Ovary (tissue), 10 donors: ENCODE measurements at places on chromosomes 3 and 15. TPM values are rescaled to one million over a fixed set of nuclear protein-coding genes. Genes with fewer than 3 reads are reported as not detected.
A peak's percentile ranks its signal among the peaks of the same experiment; 100 is the strongest.

DNA sequence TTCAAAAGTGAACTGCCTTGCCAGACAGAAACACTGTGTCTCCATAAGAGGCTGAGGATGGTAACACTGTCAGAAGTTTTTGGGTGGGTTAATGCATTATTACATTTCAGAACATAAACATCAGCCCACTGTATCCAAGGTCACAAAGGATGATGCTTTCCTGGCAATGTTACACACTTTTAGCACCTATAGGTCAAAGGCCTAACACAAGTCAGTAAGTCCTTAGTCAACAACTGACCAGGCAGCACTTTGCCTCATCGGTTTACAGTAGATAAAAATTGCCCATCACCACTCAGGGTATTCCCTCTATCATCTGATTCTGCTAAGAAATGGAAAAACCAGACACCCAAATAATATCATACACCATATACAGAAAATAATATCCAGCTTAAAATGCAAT, 98.4 kb downstream of the CTNNB1 start:
- H3K27me3 ChIP-seq, result no peaks in the 10 kb centered on the region
- no peaks in the 10 kb centered on the region for H3K4me1 ChIP-seq
- DNase-seq, result no peak
- H3K4me3 ChIP-seq, result no peak overlapping the region
- H3K36me3 ChIP-seq, result no peaks in the 10 kb centered on the region
- no peak overlapping the region for H3K27ac ChIP-seq

DNA sequence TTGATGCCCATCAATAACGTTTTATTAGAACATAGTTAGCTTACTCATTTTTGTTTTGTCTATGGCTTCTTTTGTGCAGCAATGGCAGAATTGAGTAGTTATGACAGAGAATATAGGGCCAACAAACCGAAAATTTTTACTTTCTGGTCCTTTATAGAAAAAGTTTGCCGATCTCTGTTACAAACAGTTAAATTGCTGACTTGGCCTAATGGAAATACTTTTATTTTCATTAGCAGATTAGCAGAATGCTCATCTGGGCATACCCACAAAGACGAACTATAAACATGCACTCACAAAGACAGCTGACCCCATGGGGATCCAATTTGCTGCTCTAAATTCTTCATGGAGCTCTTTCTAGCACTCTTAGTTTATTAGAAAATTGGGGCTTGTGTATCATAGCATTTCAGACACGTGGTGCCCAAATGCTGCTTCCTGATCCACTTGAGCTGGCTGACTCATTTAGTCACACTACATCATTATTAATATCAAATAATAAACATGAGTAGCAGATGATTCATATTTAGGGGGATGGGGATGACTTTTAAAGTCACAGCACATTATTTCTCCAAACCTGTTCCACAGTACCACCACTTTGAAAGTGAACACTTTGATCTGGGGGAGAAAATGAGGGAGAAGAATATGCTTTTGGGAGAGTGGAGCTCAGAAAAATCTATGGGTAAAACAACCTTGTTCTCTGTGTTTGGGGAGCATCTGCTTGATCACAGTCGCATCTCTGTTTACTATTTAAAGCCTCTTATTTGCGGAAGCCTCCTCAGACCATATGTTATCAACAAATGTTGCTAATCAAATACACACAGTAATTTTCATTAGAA, 228.1 kb upstream of the FEZF2 start:
- H3K27me3 ChIP-seq, result no peaks in the 10 kb centered on the region
- H3K27ac ChIP-seq, result no peak overlapping the region
- H3K36me3 ChIP-seq, result no peaks in the 10 kb centered on the region
- no peaks in the 10 kb centered on the region for H3K4me1 ChIP-seq
- no peak overlapping the region for H3K4me3 ChIP-seq

DNA sequence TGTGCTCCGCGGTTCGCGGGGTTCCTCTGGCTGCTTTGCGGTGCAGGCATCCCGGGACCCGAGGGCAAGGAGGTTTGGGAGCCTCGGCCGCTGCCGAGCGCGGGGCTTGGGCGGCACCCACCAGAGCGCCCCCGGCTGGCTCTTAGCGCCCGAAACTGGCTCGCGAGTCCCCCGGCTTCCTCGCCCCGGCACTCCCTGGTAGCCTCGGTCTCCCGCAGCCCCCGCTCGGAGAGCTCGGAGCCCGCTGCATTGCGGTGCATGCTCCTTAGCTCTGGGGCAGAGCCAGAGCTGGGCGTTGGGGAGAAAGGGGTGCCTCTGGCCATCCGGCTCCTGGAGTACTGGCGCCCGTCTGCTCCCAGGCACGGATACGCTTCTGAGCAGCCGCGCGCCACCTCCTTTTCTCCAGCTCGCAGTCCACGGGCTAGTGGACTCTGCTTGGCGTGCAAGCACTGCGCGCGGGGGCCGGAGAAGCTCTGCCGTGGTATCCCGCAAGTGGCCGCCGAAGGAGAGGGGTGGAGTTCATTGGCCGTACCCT, 753 bp downstream of the EPHB1 start:
- peaks cover 2% of the 10 kb centered on the region for H3K4me1 ChIP-seq
- no peaks in the 10 kb centered on the region for H3K36me3 ChIP-seq
- H3K27me3 ChIP-seq, result no peaks in the 10 kb centered on the region
- H3K27ac ChIP-seq, result no peak overlapping the region
- no peak for DNase-seq
- H3K4me3 ChIP-seq, result peak overlapping the region; percentile 44

GRCh38 chr3:160829486-160830009, 73.5 kb downstream of the PPM1L start:
- no peaks in the 10 kb centered on the region for H3K4me1 ChIP-seq
- H3K27me3 ChIP-seq, result no peaks in the 10 kb centered on the region
- no peak for DNase-seq
- H3K4me3 ChIP-seq, result no peak overlapping the region
- no peaks in the 10 kb centered on the region for H3K36me3 ChIP-seq
- no peak overlapping the region for H3K27ac ChIP-seq

- H3K4me1 ChIP-seq, result no peaks in the 10 kb centered on the region
- no peak overlapping the region for H3K27ac ChIP-seq
- H3K4me3 ChIP-seq, result no peak overlapping the region
- no peaks in the 10 kb centered on the region for H3K36me3 ChIP-seq
- no peaks in the 10 kb centered on the region for H3K27me3 ChIP-seq
Measured at GRCh38 chr3:21515417-21515816, 235.6 kb downstream of the ZNF385D start.

DNA sequence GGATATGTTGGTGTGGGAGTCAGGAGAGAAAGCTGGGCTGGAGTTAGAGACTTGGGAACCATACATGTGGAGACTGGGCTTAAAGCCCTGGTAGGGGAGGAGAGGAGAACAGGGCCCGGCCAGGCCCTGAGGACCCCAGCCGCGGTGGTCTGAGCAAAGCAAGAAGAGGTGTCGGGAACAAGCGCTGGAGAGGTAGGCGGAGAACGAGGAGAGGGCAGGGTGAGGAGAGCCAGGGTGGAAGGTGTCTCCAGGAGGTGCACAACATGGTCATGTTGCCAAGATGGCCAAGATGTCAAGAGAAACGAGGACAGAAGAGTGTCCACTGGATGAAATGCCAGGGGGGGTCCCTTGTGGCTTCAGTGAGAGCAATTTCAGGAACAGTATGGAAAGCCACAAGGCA, 5.5 kb downstream of the CHAC1 start:
- peaks cover under 1% of the 10 kb centered on the region for H3K4me1 ChIP-seq
- DNase-seq, result no peak
- H3K4me3 ChIP-seq, result no peak overlapping the region
- no peaks in the 10 kb centered on the region for H3K27me3 ChIP-seq
- no peaks in the 10 kb centered on the region for H3K36me3 ChIP-seq

DNA sequence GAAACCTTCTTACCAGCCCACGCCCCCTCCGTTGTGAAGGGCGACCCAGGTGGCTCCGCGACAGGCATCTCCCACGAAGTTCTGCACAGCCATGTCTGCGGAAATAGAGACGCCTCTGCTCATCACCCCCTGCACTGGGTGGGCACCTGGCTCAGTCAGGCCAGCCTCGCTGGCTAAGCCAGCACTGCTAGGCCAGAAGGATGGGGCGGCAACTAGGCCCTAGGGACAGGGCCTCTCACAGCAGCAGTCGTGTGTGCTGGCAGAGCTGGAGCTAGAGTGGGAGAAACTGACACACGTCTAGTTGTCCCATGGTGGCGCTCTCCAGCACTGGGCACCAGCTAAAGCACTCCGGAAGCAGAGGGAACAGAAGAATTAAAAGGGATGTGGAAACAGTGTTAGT, 12.5 kb upstream of the ZXDC start:
- H3K27ac ChIP-seq, result no peak overlapping the region
- H3K4me1 ChIP-seq, result no peaks in the 10 kb centered on the region
- no peak overlapping the region for H3K4me3 ChIP-seq
- DNase-seq, result no peak
- H3K27me3 ChIP-seq, result no peaks in the 10 kb centered on the region

DNA sequence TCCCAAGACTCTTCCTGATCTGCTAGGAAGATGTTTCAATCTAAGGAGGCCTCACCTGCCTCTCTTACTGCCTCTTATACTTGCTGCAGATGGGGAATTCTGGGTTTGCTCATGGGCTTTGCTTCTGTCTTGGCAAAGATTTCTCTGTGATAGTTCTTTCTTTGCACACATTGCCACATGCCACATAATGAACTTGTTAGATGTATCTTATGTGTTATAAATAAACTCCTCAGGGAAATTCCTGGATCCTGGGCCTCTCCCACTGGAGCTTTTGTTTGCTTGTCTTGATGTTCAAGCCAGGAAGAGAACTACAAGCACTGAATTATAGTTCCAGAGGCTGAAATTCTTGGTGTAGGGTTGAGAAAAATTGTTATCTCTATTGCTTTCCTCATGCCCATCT, 12.2 kb downstream of the RTP1 start:
- DNase-seq, result no peak
- H3K36me3 ChIP-seq, result no peaks in the 10 kb centered on the region

DNA sequence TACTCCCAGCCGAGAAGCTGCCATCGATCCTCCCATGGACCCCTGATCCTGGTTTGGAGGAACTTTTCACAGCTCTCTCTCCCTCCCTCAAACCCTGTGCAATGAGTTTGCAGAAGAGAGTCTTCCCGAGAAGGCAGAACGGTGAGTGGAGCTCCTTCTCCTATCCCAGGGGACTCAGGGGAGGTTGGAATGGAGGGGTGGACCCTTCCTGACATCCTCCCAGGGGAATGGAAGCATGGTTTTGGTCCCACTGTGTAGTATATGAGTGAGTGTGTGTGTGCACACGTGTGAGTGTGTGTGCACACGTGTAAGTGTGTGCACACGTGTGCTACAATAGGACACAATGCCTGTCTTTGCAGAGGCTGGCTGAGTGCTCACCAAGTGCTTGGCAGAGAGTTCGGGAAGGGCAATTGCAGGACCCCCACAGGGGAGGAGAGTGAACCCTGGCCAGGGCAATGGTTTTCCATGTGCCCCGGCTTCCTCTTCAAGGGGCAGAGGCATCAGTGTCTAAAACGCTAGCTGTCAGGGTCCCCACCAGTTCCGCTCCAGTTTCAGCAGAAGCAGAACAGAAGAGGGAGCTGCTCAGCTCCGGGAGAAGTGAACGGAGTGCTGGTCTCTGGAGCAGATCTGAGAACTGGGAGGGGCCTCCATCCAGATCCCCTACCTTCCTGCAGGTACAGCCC, 13.8 kb upstream of the IL16 start:
- H3K36me3 ChIP-seq, result no peaks in the 10 kb centered on the region
- peak overlapping the region; percentile 1 for H3K27ac ChIP-seq
- peaks cover 5% of the 10 kb centered on the region for H3K4me1 ChIP-seq
- no peaks in the 10 kb centered on the region for H3K27me3 ChIP-seq
- no peak for DNase-seq

DNA sequence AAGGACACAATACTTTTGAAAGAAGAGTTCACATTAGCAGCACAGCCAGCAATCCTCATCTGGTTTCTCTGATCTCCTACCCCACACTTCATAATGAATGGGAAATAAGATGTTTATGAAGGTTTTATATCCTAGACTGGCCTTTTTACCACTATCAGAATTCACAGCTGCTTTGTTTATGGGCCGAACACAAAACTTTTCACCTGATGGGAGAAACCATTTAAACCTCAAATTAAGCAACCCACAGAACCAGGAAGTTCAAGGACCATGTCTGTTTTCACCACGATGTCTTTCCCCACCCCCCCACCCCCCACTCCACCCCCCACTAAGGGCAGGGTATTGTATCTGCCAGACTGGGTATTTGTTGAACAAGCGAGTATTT, 11.3 kb upstream of the SETD5 start:
- no peak overlapping the region for H3K27ac ChIP-seq
- H3K4me3 ChIP-seq, result no peak overlapping the region
- DNase-seq, result no peak
- no peaks in the 10 kb centered on the region for H3K36me3 ChIP-seq
- H3K4me1 ChIP-seq, result no peaks in the 10 kb centered on the region

DNA sequence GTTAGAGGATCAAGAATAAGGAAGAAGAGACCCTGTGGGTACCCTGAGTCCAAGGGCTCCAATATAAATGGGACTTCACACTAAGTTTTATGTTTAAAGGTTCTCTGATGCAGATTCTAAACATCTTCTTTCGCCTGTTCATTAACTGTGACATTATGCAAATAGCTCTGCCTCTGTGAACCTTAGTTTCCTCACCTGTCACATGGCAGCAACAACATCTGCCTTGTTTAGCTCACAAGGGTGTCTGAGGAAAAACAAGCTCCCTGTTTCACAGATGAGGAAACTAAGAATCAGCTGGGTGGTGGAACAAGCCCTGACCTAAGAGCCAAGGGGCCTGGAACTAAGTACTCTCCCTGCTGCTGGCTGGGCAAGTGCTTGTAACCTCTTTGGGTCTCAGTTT, 40.8 kb downstream of the GOLGA6L1 start:
- H3K4me3 ChIP-seq, result no peak overlapping the region
- no peaks in the 10 kb centered on the region for H3K36me3 ChIP-seq
- H3K4me1 ChIP-seq, result no peaks in the 10 kb centered on the region
- H3K27ac ChIP-seq, result no peak overlapping the region

DNA sequence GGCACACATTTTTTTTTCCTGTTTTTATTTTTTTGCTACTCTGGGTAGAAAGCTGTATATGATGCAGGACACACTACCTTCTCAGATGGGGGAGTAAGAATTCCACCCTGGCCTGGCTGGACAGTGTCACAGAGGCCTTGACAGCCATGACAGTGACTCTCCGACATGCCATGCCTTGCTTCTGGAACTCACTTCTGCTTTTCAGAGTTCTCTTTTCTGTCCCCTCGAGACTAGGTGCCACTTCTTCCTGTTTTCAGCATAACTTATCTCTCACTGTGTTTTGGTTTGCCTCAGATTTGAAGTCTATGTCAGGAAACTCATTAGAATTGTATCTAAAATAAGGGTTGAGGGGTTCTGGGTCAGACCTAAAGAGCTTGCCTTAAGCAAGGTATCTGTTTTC, 69.1 kb upstream of the SEC13 start:
- H3K27me3 ChIP-seq, result no peaks in the 10 kb centered on the region
- no peaks in the 10 kb centered on the region for H3K36me3 ChIP-seq
- H3K4me1 ChIP-seq, result no peaks in the 10 kb centered on the region
- no peak overlapping the region for H3K4me3 ChIP-seq
- no peak overlapping the region for H3K27ac ChIP-seq

- H3K27ac ChIP-seq, result no peak overlapping the region
- DNase-seq, result no peak
- H3K4me1 ChIP-seq, result no peaks in the 10 kb centered on the region
Measured at GRCh38 chr3:8954938-8955763, 8.1 kb downstream of the RAD18 start.

- no peak for DNase-seq
- peaks cover 5% of the 10 kb centered on the region for H3K4me1 ChIP-seq
- no peaks in the 10 kb centered on the region for H3K27me3 ChIP-seq
- no peaks in the 10 kb centered on the region for H3K36me3 ChIP-seq
Measured at GRCh38 chr15:66388043-66388363, 1.3 kb downstream of the MAP2K1 start.

LIPC gene
- 1.1 TPM for polyA plus RNA-seq

BTLA gene
- polyA plus RNA-seq, result 0.04 TPM

RASL12 gene
- 19.1 TPM for polyA plus RNA-seq
